NCI-H69 (cell line): ENCODE measurements at places on chromosomes 11 and 22.

DNA sequence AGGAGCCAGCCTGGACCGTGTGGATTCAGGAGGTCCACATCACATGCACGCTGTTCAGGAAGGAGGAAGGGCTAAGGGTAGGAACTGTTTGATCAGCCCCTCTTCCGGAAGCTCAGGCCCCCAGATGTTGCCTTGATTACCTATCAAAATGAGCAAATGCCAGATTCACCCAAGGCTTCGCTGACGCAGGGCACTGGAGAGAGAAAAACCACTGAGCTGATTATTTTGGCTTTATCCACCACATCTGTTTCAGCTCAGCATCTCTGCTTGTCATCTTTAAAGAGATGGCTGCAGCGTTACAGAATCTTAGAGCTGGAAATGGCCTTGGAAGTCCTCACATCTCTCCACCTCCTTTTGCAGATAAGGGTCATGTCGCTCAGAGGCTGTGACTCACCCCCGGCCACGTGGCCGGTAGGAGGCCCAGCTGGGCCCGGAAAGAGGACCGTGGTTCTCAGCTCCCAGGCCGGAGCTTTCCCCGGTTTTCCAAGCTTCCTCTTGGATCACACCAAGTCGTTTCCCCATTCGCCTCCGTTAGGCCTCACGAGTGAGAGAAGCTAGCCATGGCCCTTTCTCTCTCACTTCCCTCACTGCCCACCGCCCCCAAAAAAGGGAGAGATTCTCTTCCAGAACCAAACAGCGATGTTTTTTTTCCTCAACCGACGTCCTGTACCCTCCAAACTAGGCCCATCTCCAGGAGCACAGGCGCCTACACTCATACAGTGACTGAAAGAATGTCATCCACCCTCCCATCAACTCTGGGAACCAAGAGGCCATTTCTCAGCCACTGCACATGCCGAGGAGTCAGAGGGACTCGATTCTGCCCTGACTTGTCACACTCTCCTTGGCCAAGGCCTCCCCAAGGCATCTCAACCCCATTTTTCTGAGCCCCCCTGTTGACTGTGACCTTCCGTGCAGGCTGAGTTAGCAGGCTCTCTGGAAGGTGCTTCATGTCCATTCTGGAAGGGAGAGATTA lies 37.6 kb downstream of the LIF start:
- DNase-seq = no peak

DNA sequence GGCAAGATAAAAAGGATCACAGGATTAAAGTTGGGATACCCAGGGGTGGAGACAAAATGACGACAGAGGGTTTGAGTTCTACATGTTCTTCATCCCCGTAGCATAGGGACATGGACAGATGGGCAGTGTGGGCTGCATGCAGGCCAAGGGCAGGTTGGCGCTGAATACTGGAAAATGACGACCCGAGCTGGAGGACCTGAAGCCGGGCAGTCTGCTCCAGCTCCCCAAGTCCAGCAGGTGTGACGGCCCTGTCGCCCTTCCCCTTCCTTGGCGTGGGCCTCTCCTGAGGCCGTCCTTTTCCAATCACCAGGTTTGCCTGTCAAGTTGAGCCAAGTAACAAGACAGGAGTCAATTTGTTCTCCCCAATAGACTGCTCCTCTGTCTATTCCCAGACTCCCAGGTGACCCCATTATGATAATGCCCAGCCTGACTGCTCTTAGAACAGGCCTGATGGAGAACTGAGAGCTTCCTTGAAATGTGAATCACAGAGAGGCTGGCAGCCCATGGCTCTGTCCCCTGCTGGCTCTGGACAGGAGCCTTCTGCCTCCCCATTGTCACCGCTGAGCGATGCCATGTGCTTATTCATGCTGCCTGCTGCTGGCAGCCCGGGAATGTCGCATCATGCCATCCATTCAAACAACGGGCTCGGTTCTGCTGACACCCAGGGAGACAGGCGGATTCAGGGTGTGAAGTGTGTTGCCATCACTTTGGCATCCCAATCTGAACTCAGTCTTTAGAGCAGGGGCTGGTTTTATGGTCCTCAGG lies 392.1 kb downstream of the NTM start:
- DNase-seq = peak; percentile 41

DNA sequence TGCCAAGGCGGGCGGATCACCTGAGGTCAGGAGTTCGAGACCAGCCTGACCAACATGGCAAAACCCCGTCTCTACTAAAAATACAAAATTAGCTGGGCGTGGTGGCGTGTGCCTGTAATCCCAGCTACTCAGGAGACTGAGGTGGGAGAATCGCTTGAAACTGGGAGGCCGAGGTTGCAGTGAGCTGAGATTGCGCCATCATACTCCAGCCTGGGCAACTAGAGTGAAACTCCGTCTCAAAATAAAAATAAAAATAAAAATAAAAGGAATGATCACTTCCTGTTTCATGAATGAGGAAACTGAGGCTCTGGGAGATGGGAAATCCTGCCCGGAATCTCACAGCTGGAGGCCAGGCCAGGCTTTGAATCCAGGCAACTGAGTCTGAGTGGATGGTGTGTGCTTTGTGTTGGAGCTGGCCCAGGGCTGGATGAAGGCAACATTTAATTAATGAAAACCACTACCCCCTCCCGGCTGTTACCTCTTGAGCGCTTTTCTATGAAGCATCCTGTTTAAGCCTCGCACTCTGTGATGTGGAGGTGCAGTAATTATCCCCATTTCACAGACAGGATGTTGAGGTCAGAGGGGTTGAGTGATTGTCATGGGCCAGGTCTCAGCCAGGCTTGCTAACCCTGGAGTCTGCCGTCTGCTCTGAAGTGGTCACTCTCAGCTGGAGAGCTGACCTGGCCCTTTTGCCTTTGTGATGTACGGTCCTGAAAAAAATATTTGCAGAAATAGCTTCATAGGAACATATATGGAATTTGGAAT lies 27.8 kb downstream of the LRP5 start:
- DNase-seq = peak; percentile 25

DNA sequence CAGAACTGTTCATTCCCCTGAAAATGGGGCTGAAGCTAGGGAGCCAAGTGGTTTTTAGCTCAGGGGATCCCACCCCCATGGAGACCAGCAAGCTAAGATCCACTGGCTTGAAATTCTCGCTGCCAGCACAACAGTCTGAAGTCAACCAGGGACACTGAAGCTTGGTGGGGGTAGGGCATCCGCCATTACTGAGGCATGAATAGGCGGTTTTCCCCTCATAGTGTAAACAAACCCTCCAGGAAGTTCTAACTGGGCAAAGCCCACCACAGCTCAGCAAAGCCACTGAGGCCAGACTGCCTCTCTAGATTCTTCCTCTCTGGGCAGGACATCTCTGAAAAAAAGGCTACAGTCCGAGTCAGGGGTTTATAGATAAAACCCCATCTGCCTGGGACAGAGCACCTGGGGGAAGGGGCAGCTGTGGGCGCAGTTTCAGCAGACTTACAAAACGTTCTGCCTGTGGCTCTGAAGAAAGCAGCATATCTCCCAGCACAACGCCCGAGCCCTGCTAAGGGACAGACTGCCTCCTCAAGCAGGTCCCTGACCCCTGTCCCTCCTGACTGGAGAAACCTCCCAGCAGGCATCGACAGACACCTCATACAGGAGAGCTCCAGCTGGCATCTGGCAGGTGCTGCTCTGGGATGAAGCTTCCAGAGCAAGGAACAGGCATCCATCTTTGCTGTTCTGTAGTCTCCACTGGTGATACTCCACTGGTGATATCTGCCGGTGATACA lies 32.7 kb downstream of the GAB4 start:
- DNase-seq = no peak

- no peak for DNase-seq
These were observed 28.2 kb downstream of the ARHGAP42 start for GRCh38 chr11:100715165-100715761.

DNA sequence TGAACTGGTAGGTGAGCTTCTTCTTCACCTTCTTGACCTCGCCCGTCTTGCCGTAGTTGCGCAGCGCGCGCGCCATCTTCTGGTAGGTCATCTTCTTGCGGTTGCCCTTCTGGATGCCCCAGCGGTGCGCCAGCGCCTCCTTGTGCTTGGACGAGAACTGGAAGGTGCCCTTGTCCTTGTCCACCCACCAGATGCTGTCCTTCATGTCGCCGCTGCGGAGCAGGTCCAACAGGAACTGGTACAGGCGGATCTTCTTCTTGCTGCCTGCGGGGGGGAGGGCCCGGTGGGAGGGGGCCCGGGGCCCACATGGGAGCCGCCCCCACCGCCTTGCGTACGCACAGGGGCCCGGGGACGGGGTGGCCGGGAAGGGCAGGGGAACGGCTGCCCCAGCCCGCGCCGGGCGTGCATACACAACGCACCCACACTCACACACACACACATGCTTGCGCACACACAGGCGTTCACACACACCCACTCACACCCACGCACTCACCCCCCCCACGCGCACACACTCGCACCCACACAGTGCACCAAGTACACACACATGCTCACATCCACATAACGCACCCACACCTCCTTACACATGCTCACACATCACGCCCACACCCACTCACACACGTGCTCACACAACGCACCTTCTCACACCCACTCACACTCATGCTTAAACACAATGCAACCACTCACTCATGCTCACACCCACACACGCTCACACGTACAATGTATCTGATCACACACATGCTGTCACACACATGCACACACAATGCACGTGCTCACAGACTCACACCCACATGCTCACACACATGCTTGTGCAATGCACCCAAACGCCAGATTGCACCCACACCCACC lies 3.0 kb upstream of the MYBPC3 start:
- peak; percentile 95 for DNase-seq

GRCh38 chr22:49296561-49296960 lies 531.1 kb downstream of the BRD1 start:
- DNase-seq = no peak

DNA sequence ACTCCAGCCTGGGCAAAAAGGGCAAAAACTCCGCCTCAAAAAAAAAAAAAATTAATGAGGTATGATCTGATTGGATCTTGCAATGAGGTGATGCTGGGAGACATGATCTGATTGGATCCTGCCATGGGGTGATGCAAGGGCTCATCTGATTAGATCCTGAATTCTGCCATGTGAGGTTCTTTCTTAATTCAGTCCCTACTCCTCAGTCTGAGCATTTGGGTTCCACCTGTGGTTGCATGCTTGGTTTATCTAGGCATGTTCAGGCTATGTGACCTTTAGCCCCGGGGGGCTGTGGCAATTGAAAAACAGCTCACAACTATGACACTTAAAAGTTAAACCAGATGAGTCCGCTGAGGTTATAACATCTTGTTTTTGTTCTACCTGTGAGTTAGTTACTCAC lies 4.8 kb upstream of the TRIM6 start:
- no peak for DNase-seq

GRCh38 chr11:21615955-21616371 lies 576.9 kb upstream of the ANO5 start:
- DNase-seq = peak; percentile 90

DNA sequence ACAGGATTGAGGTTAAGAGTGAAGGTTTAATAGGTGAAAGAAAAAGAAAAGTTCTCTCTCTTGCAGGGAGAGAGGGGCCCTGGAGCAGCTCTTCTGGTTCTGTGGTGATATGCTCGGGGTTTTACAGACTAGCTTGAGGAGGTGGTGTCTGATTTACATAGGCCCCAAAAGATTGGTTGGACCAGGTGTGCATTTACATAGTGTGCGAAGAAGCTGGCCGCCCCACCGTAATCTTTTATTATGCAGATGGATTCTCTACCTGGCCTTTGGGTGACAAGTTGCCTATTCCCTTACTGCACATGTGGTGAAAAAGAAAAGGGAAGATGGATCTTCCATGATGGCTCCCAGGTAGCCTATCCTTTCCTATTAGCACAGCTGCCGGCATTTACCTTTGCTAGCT lies 219.9 kb upstream of the GRIA4 start:
- no peak for DNase-seq

DNA sequence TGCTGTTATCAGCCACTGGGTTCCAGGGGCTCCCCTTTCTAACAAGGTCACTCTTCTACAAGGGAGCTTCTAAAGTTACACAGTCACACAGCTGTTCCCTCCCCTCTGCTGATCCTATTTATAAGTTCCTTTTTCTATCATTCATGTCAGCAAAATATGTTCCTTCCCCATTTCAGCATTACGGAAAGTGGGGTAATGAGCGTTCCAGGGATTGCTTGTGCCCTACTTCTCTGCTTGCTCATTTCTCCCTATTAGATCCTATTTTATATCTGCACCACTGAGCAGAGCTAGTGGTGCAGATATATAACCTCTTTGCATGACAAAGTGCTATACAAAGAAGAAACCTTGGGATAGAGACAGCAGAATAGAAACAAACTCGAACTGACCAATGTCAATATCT lies 22.7 kb upstream of the PLEKHB1 start:
- no peak for DNase-seq

DNA sequence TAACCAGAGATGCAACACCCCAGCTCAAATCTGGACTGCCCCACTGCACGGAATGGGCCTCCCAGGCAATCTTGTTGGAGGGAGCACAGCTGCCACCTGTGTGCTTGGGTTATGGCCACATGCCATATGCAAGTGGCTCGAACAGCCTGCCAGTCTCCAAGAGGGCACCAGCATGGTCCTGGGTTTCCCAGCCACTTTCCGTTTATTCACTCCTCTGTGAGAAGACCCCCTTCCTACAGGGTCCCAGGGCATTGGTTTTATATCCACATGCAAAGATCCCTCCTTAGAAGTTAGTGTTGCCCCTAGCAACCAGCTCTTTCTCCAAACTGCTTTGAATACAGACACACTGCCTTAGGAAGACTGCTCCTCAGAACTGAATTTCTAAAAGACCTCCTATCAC lies 487.8 kb downstream of the BUD13 start:
- peak; percentile 46 for DNase-seq

DNA sequence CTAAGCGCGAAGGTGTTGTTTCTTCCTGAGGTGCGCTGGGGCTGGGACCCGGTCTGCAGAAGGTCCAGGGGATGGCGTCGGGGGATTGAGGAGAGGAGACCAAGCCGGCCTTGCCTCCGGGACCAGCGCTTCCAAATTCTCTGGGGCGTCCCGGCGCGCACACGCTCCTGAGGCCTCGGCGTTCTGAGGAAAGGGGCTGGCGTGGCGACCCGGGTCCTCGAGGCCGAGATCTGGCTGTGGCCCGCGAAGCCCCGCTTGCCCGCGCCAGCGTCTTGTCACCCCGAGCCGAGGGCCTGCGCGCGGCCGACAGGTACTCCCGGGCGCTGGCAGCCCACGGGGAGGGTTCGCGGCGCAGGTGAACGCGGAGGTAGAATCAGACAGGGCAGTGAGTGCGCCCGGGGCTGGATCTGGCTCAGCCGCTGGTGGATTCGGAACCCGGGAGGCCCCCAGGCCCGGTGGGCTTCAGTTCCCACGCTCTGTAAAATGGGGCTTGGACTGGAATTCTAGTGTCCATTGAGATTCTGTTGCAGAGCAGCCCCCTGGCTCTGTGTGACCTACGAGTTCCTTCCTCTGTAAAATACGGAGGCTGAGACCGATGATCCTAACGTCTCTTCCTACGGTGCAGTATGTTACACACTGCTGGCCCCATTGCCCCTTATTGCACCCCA lies 14.7 kb downstream of the SSH3 start:
- DNase-seq = peak; percentile 78

GRCh38 chr11:26276798-26277424 lies 55.0 kb upstream of the ANO3 start:
- peak; percentile 66 for DNase-seq
